Renal cortex interstitium (tissue), 15 donors: ENCODE measurements at places on chromosomes 11 and 22.

DNA sequence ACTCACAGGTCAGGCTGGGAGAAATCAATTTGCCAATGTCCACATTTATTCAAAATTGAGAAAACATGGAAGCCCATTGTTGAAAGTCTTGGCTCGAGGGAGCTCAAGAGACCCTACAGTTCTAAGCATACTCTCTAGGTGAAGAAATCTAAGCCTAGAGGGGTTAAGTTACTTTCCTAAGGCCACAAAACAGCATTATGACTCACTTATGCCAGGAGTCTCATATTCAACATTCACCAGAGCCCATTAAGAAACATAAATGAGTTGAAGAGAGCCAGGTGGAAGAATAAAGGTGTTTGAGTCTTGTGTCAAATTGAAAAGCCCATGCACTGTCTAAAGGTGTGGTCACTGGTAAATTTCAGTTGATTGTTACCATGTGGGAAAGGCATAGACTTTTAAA, 108.1 kb downstream of the INSC start:
- DNase-seq = no peak

DNA sequence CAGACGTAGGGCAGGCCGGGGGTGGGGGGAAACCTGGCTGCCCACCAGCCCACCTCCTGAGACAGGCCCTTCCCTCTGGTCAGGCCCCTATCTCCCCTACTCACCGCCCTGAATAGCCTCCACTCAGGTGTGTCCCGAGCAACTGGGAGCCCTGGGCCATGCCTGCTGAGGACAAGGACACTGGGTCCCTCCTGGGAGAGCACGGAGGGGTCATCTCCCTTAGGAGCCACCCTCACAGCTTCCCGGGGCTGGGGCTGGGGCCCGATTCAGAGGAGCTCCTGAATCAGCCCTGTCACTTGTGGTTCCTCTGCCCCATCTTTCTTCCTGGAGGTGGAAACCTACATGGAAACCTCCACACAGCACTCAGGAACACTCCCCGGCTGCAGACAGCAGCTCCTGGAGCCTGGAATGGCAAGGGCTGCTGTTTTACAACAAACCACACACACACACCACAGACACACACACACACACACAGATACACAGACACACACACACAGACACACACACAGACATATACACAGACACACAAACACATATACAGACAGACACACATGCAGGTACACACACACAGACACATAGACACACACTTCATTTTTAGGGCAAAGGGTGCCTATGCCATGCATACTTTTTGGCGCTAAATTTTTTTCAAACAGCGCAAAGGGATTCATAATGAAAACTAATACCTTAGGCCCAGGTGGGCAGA, 9.6 kb upstream of the EMID1 start:
- no peak for DNase-seq

- DNase-seq = no peak
Measured at GRCh38 chr11:60274416-60274815, 6.0 kb upstream of the MS4A4A start.

- no peak for DNase-seq
Measured at GRCh38 chr11:34502949-34503348, 10.6 kb downstream of the ELF5 start.

DNA sequence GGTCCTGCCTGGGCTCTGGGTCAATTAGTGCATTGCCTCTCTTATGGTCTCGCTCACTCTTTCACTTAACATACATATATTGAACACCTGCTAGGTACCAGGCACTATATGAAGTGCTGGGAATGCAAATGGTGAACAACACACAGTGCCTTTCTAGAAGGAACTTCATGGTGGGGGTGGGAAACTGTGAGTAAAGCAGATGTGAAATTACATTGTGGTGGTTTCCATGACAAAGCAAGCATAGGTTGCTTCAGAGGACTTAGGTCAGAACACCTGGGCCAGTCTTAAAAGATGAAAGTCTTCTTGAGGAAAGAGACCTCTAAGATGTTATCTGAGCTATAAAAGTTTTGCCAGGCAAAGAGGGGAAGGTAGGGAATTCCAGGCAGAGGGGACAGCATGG, 231.3 kb downstream of the BUD13 start:
- no peak for DNase-seq

DNA sequence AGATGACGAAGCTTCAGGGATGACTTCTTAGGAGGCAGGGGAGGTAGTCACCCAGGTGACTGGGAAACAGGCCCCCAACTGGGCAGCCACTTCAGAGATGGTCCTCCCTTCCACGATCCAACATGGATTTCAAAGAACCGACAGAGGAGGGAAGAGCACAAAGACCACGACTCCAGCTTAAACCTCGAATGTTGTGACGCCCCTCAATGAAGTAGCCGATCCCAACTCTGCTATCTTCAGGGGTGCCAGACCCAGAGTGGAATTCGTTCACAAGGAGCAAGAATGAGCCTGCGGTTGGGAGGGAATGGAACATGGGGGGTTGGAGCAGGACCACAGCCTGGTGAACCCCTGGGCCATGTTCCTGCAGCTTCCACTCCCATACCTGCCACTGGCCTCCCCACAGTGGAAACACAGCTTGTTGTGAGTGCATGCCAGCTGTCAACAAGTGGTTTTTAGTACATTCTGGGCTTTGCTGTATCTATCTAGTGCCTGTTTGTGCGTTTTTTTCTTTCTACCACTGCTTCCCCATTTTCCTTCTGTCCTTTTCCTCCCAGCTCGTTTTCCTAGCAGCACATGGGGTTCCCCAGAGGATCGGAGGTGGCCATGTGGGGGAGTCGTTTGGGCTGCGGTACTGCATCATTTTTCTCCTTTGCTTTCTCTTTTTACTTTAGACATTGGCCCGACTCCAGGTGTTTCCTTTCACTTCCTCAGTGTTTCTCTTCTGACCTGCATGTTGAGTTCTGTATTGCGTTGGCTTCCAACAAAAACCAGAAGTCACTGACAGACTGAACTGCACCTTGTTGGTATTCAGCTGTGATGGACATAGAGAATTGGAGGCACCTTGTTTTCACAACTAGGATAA, 65.8 kb downstream of the MORC2 start:
- no peak for DNase-seq

GRCh38 chr11:108870373-108871020, 205.6 kb downstream of the DDX10 start:
- DNase-seq = no peak

GRCh38 chr11:57978686-57979531, 44.8 kb upstream of the OR9Q1 start:
- no peak for DNase-seq

DNA sequence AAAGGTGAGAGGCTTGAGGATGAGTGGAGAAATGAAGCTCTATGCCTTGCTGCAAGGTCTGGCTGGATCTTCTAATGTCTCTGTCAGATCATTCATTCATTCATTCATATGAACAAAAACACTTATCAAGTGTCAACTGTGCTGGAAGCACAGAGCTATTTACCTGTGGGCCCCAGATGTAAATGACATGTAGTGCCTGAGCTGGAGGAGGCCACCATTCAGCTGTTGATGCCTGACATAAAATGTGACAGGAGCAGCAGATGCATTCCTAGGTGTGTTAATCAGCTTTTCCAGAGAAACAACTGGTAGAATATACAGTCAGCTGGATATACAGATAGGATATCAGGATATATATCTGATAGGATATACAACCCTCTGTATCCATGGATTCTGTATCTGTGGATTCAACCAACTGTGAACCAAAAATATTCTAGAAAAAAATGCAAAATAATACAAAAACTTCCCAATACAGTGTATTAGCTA, 44.5 kb downstream of the TSPAN18 start:
- DNase-seq = no peak

- DNase-seq = no peak
Measured at GRCh38 chr11:67419325-67420049, 4.0 kb downstream of the CARNS1 start.

GRCh38 chr11:111231836-111232235, 13.7 kb upstream of the POU2AF2 start:
- no peak for DNase-seq

DNA sequence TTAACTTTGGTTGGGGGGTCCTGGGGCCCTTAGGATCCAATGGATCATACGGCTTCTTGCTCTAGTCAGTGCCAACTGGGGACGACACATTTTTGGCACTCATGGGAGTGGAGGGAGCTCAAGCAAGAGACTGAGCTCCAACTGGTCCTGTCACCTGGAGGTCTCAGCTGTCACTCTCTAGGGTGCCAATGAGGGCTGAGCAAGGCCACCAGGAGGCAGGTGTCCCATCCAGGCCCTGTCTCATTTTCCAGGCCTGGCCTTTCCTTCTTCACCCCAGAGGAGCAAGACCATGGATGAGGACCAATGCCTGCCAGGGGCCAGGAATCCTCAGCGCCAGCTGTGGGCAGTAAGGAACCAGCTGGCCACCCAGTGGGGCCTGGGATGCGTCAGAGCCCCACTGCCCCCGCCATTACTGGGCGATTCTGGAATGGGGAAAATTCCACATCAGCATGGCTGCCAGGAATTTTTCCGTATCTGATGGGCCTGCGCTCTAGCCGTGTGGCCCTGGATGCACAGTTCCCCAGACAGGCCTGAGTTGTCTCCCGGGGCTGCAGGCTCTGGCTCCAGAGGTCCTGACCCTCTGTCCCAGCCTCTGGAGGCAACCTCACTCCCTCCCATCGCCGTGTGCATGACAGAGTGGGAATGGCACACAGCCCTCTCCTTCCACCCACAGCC, 669 bp upstream of the GAL3ST1 start:
- no peak for DNase-seq

DNA sequence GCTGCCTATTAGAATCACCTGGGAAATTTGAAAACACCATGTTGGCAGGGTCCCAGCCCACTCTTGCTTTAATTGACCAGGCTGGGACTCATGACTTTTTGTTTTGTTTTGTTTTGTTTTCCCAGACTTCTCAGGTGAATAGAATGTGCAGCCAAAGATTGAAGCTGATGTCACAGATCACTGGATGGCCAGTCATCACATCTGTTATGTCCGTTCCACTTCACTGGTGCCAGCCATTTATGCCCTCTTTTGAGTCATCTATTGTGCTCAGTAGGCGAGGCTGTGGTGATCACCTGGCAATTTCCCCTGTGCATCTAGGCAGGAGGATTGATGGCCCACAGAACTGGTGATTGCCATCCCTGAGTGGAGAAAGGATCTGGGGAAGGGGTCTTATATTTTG, 297.3 kb downstream of the INSC start:
- DNase-seq = no peak

DNA sequence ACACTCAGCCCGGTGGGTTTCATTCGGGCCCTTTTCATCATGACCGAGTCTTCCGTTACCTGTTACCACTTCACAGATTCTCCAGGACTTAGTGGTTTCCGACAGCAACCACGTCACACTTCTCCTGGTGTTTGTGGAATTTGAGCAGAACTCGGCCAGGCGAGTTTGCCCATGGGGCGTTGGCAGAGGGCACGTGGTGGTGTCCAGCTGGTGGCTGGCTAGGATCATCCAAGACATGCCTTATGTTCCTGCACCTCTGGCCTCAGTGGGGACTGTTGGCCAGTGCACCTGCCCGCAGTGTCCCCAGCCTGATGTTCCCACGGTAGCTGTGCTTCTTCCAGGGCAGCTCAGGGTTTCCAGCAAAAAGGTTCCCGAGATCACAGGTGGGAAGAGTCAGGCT, 87.3 kb downstream of the ARHGAP8 start:
- DNase-seq = no peak

DNA sequence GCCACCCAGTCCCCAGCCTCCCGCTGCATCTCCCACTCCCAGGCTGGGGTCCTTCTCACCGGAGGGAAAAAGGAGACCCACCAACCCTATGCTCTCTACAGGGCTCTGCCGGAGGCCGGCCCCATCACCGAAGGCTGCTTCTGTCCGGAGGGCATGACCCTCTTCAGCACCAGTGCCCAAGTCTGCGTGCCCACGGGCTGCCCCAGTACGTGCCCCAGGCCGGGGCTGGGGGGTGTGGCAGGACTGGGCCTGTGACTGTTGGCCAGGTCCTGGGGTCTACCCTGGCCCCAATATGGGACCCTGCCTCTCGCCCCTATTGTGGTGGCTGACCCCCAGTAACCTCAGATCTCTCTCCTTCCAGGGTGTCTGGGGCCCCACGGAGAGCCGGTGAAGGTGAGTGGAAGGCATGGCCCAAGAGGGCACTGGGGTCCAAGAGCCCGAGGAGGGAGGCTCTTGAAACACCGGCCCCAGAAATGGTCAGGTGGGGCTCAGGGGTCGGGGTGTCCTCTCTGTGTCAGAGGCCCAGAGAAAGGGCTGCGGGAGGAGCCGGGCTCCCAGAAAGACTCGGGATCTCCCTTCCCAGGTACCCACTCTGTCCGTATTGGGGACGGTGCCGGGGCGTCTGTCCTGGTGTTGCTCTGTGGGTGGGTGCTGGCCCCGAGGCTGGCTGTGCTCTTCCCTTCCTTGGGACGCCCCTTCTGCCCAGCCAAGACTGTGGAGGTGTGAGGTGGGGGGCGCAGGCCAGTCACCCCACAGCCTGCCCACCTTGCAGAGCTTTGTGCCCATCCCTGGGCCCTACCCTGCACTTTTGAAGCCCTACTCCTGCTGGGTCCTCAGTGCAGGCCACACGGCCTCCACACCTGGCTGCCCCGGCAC, 26.1 kb upstream of the MUC5B start:
- no peak for DNase-seq

DNA sequence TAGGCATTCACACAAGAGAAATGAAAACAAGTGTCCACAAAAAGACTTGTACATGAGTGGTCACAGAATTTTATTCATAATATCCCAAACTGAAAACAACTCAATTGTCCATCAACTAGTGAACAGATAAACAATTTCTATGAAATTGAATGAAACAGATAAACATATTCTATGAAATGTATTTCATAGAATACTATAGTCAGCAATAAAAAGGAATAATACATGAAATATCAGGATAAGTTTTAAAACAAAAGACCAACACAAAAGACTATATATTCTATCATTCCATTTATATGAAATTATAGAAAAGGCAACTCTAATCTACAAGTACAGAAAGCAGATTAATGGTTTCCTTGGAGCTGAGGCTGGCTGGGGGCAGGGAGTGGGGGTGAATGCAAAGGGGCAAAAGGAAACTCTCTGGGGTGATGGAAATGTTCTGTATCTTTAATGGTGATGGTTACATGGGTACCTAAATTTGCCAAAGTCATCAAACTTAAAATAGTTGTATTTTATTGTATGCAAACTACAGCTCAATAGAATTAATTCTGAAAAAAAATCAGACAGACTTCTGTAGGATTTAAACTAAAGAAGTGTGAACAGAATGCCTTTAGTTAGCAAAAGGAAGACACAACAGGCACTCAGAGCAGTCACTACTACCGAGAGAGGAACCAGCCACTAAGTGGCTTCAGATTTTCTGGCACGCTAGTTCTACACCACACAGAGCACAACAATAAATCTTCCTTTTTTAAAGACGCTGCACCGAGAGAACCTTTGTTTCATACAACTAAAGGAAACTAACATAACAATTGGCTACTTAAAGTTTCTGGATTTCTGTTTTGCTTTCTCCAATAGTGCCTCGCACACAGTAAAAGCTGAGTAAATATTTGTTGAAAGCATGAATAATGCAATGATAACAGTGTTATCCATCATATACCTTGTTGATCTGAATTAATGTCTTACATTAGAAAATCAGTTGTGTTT, 15.4 kb downstream of the CCDC34 start:
- no peak for DNase-seq

- DNase-seq = no peak
Measured at GRCh38 chr11:95512177-95512576, 277.4 kb downstream of the FAM76B start.
